ENCODE measurements at places on chromosomes 5 and 9.

DNA sequence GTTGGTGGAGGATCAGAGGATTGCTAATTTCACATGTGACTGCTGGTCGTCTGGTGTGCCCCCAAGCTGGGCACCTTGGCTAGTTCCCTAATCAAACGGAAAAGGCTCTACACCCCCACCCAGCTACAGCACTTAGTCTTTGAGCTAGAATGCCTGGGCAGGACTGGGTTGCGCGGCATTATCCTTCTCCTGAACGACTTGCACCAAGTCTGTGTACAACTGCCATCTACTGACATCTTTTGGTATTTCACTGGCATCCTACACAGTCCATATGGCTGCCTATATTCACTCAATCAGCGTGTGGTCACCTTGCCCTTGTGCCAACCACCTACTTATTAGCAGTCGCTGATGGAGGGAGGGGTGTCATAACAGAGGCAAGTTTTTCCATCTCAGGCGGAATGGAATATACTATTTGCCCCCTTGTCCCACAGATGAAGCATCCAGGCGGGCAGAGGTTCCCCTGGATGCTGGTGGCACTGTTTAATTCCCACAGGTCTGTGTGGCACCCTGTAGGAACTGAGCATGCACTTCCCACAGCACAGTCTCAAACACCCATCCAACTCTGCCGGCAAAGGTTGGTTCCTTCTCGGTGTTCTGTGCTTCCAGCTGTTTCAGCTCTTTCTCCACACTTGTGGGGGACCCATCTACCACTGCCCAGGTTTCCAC is 150.1 kb downstream of the OSTF1 start:
- DNase-seq = peak; percentile 7

GRCh38 chr5:60483050-60483449 is 216.9 kb downstream of the DEPDC1B start:
- no peak for DNase-seq

- peak; percentile 12 for DNase-seq
These were observed 246.0 kb upstream of the NUDT12 start for GRCh38 chr5:103808464-103809106.

- no peak for DNase-seq
These were observed 779 bp upstream of the CTNNA1 start for GRCh38 chr5:138752341-138752950.

GRCh38 chr9:97984188-97985057 is 1.3 kb downstream of the ANP32B start:
- peak; percentile 52 for DNase-seq

GRCh38 chr5:128538250-128539037 is 399 bp upstream of the FBN2 start:
- peak; percentile 79 for DNase-seq

DNA sequence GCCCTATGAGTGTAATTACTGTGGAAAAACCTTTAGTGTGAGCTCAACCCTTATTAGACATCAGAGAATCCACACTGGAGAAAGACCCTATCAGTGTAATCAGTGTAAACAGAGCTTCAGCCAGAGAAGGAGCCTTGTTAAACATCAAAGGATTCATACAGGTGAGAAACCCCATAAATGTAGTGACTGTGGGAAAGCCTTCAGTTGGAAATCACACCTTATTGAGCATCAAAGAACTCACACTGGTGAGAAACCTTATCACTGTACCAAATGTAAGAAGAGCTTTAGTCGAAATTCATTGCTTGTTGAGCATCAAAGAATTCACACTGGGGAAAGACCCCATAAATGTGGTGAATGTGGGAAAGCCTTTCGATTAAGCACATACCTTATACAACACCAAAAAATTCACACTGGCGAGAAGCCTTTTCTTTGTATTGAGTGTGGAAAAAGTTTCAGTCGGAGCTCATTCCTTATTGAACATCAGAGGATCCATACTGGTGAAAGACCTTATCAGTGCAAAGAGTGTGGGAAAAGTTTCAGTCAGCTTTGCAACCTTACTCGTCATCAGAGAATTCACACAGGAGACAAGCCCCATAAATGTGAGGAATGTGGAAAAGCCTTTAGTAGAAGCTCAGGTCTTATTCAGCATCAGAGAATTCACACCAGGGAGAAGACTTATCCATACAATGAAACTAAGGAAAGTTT is 9.9 kb downstream of the ZNF189 start:
- no peak for DNase-seq

- no peak for DNase-seq
These were observed 17.4 kb upstream of the ARSI start for GRCh38 chr5:150320044-150320613.

Measured in right renal pelvis (tissue), 4 donors.